Hippocampal formation (tissue), 2 donors: ENCODE measurements at places on chromosomes 7 and 10.

DNA sequence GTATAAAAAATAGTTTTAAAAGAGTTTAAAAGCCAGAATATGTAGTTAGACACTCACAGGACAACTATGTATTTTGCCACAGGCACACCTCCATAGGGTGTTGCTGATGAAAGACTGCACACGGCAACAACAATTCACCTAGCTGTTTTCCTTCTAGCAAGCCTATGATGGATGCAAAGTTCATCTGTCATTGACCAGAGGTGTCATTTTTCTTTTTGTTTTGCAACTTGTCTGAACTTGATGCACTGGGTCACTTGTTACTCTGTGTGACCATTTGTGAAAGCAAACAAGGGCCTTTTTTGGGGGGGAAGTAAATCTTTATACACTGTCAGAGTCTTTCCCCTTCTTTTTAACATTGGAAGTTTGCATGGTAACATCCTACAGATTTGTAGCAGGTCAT is 258.0 kb upstream of the SEMA3A start:
- no peak for DNase-seq

DNA sequence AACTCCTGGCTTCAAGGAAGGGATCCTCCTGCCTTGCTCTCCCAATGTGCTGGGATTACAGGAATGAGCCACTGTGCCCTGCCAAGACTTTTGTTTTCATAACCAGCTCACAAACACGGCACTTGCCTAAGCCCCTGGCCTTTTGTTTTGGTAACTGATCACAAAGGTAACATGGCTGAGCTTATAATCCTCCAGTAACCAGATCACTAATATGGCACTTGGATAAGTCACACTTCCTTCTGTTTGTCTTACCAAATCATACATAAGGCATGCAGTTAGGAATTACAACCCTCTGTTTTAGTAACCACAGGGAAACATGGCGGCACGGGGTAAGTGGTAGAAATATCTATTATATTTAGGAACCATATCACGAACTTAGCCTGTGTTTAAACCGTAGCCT is 577.1 kb downstream of the CALN1 start:
- DNase-seq = no peak

- DNase-seq = no peak
Observed at GRCh38 chr10:28332726-28333125, 29.9 kb upstream of the MPP7 start.

GRCh38 chr10:34584164-34584563 is 230.9 kb downstream of the PARD3 start:
- DNase-seq = no peak

DNA sequence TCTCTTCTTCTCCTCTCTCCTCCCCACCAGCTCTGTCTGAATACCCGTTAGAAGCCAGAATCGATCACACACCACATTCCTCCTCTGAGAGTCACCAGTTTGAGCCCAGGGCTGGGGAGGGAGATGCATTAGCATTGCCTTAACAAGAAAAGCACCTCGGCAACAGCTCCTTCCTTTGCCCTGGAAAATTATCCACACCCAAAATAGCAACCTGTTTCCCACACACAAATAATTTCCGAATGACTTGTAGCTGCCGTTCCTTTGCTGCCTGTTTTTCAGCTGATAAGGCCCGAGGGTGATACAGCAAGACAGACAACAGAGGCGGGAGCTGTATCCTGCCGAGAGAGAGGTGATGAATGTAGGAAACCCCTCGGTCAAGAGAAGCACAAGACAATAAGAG is 91.3 kb downstream of the CPXM2 start:
- DNase-seq = no peak

DNA sequence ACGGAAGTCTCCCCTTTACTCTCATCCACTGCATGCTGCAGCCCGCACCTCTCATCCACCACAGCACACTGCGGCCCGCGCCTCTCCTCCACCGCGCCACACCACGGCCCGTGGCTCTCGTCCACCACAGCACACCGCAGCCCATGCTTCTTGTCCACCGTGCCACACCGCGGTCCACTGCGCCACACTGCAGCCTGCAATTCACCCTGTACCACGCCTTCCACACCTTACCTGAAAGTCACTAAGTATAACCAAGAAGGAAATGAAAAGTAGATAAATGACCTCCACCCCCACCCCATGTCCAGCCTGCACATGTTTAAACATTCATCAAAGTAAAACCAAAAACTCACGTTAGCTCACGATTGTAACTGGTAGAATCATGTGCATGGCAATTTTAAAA is 176.1 kb downstream of the DIP2C start:
- DNase-seq = no peak

- no peak for DNase-seq
Observed at GRCh38 chr7:84113286-84113685, 81.3 kb downstream of the SEMA3A start.

DNA sequence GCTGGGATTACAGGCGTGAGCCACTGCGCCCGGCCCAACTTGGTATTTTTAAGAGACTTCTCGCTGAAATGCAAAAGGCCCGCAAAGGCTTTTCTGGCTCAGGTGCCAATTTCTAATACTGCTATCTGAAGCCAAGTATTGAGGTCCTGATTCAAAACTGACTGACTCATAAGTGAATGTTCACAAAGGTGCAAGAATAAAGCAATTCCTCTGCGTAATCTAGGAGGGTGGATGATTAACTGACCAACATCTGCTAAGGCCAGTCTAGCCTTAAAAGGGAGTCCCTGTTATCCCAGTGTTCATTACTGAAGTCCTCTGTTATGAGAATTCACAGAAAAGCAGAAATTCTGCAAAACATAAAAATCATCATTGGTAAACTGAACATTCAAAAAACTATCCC is 111.4 kb downstream of the SRPK2 start:
- DNase-seq = no peak

DNA sequence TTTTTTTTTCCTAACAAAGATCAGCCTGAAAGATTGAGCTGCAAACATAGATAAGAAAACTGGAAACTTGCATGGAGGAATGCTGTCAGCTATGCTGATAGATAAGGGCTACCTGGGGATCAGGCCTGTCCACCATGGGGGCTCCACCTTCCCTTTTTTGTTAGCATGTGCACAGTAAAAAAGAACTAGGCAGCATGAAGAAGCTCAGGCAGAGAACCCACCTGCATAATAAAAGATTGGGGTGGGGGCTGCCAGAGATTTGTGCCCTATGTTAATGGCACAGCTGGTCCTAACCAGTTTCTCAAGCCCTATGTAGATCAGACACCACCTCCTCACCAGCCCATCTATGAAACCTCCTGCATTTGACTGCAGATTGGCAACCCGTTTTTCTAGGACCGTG is 45.4 kb upstream of the CACNB2 start:
- no peak for DNase-seq

DNA sequence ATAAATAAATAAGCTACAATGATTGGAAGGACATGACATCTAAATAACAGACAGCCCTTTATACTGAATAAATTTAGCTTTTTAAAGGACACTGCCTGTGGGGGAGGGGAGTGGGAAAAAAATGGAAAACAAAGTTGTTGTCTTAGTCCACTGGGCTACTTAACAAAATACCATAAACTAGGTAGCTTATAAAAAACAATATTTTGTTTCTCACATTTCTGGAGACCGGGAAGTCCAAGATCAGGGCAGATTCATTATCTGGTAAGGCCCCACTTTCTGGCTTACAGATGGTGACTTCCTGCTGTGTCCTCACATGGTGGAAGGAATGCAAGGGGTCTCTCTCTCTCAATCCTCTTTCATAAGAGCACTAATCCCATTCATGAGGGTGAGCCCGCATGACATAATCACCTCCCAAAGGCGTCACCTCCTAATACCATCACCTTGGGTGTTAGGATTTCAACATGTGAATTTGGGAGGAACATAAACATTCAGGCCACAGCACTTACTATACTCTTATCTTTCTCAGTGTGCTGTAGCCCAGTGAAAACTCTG is 43.0 kb downstream of the DNAJC12 start:
- DNase-seq = no peak

DNA sequence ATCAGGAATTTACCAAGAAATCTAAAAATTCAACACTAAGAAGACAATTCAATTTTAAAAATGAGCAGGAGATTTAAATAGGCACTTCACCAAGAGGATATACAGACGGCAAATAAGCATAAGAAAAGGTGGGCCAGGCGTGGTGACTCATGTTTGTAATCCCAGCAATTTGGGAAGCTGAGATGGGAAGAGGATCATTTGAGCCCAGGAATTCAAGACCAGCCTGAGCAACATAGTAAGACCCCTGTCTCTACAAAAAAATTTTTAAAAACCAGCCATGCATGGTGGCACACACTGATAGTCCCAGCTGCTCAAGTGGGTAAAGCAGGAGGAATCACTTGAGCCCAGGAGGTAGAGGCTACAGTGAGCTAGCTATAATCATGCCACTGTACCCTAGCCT is 3.5 kb upstream of the AKR1D1 start:
- DNase-seq = no peak

GRCh38 chr7:21029006-21029405 is 242.3 kb upstream of the SP8 start:
- no peak for DNase-seq

DNA sequence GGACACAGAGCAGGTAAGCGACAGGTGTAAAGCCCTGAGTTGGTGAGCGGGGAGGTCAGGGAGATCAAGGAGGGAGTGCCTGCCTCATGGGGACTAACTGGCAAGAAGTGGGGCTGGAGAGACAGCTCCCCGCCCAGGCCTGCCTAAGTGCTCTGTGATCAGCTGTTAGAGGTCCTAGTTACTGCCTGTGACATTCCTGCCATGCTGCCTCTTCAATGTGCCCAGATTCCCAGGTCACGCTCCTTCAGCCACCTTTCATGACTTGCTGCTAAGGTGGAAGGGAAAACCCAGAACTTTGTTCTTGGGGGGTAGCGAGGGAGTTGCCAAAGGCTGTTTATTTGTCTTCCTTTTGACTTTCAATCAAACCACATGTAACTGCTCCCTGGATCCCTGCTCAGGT is 114.3 kb upstream of the ZNF438 start:
- DNase-seq = no peak

- no peak for DNase-seq
Observed at GRCh38 chr10:34430685-34431084, 384.4 kb downstream of the PARD3 start.

- no peak for DNase-seq
Observed at GRCh38 chr7:158416283-158416933, 171.2 kb downstream of the PTPRN2 start.

DNA sequence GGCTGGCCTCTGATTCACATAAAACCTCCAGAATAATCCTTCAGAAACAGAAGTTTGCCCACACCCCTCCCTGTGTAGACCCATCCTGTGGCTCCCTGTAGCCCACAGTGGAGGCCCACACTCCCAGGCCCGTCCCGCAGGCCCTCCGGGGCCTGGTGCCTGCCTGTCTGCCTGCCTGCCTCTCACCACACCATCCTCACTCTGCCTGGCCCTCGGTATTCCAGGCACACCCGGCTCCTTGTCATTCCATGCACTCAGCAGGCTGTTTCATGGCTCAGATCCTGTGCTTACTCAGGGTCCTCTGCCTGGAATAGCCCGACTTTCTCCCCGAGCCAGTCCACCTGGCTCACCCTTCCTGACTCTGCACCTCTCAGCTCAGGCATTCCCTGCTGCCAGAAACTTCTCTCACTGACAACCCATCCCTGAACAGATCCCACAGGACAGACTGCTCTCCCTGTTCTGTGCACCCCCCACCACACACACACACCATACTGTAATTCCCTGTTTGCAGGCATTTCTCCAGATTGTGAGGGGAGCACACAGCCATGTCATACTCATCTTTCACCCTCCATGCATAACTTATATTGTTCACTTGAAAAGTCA is 498.0 kb upstream of the ZMIZ1 start:
- DNase-seq = no peak

- DNase-seq = peak; percentile 68
Observed at GRCh38 chr7:55365205-55365674, at the start of gene LANCL2. Gene LANCL2, plus strand, starts transcription at chr7:55365337. Its CDS starts 689 bp downstream, at chr7:55366026.

DNA sequence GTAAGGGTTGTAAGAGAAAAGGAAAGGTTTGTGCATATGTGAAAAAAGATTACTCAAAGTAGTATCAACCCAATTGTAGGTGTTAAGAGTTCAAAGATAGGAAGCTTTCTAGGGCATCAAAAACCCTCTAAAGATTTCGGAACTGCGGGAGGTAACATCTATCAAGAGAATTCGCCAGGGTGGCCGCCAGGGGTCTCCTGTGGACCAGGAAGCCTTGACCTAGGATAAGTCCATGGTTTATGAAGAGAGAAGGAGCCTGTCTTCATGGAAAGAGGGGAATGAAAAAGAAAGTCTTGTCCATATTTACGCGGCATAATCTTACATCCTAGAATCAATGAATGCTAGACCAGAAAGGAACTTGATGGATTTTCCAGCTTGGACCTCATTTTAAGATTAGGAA is 140.7 kb upstream of the CALCR start:
- DNase-seq = no peak

DNA sequence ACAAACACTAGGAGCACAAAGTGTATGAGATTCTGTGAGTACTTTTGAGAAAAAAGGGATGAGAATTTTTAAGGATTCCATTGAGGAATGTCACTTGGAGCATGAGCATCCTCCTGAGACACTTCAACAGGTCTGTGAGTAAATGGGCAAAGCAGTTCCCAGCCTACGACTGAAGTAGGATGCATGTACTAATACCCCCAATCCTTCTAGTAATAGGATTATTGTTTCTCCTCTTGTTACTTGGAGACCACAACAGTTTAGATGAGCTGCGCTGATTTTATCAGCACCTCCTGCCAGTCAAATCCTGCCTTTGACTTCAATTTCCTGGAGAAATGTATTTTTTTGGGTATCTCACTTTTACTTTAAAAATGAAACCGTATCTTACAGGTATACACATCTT is 820 bp downstream of the BBS9 start:
- DNase-seq = no peak
